Mucosa of descending colon (tissue), 3 donors: ENCODE measurements at places on chromosomes 3 and 15.

- no peak for DNase-seq
Measured at GRCh38 chr3:30476368-30477084, 129.9 kb upstream of the TGFBR2 start.

GRCh38 chr3:70749122-70749521 lies 436.7 kb upstream of the MDFIC2 start:
- DNase-seq: no peak

- DNase-seq: no peak
Measured at GRCh38 chr3:2036076-2036475, 62.6 kb upstream of the CNTN4 start.

DNA sequence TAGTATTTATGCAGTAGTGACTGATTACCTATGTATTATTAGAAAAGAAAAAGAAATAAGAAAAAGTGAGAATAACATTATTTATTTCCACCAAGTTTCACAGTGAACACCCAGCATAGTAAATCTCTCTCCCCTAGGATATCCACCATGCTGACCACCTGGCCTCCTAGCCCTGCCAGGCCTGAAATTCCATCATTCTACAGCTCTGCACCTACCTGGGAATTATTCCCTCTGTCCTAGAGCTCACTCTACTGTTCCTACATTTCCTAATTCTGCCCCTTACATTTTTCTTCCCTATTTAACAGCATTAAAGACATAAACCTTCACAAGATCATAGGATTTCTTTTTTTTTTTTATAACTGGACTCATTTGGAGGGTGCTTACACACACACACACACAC lies 525.3 kb upstream of the PPP2R3A start:
- no peak for DNase-seq

GRCh38 chr3:109977897-109978296 lies 640.6 kb upstream of the DPPA4 start:
- no peak for DNase-seq

DNA sequence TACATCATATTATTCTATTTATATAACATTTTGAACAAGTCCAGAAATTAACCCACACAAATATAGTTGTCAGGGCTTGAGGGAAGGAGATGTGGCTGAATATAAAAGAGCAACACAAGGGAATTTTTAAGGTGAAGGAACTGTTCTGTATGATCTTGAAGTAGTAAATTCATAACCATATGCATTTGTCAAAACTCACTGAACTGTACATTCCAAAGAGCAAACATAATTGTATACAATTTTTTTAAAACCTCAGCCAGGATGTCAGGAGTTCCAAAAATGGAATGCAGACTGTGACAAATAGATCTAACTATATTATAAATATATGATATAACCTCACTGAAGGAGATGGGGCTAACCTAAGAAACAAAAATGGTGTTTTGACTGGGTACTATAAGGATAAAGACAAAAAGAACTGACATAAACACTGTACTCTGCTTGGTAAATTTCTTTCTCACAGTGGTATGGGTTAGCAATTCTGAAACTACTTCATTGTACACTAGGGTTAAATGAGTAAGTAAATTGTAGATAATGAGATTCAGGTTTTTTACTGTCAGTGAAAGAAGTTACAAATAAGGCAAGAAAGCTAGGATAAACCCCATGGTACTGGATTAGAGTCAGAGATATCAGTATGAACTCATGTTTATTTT lies 14.4 kb downstream of the GOLGB1 start:
- no peak for DNase-seq

GRCh38 chr3:140007911-140008869 lies 73.2 kb downstream of the CLSTN2 start:
- no peak for DNase-seq

GRCh38 chr3:159779883-159780282 lies 208.8 kb upstream of the IL12A start:
- DNase-seq: no peak

- no peak for DNase-seq
Measured at GRCh38 chr3:66602237-66602636, 101.4 kb upstream of the LRIG1 start.

GRCh38 chr15:97654481-97655076 lies 305.9 kb upstream of the ARRDC4 start:
- no peak for DNase-seq

- DNase-seq: peak; percentile 77
Measured at GRCh38 chr3:185070491-185071286, 82.2 kb downstream of the C3orf70 start.

DNA sequence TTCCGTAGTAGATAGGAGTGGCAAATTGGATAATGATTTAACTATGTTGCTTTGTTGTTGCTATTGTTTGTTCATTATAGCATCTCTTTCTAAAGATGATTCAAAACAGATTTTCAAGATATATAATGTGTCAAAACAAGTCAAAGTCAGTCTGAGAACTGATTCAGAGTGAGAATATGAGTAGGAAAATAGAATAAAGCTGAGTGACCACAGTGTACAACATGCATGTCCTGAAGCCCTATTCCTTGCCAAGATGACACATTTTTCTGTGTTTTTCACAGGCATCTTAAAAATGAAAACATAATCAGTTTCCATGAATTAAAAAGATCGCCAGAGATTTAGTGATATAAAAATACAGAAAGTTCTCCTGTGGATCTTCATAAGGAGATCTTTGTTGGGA lies 57.0 kb upstream of the THRB start:
- DNase-seq: no peak

DNA sequence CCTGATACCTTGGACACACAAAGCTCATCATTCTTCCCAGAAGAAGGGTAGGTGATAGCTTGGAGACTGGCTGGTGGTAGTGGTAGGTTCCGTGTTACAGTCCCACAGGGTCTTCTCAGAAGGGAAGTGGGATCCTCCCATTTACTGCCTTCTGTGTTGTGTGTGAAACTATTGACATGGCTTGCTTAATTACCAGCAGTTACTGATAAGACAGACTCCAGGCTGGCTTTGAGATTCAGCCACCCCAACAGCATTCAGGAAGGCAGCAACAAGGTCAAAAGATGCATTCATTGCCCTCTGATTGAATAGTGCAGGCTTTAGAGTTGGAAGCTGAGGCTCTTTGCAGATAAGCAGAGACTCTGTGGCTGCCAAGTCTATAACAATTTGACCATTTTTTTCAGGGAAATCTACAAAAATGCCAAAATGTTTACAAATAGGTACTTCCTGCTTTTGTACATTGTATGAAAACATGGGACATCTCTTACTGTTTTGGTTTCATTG lies 7.7 kb downstream of the ARNT2 start:
- DNase-seq: no peak

- no peak for DNase-seq
Measured at GRCh38 chr3:100796556-100796955, 87.3 kb downstream of the TFG start.

- DNase-seq: no peak
Measured at GRCh38 chr15:39585389-39585841, 4.5 kb downstream of the THBS1 start.

GRCh38 chr15:48230498-48230897 lies 24.4 kb downstream of the SLC12A1 start:
- no peak for DNase-seq
